ENCODE measurements at places on chromosomes 2 and 18.

DNA sequence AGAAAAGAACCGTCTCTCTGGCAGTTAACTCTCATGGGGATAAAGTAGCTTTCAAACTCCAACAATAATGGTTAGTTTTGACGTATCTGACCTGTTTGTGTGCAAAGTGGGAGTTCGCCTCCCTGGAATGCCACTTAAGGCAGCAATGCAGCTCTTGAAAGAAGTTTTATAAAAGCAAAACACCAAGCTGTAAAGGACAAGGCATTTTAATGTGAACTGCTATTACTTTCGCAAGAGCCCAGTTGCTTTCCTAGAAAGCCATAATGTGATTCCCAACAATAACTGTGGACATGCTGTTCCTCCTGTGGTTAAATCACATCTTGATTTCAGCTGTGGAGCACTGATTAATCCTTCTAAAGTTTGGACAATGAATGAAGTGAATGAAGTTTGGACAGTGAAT lies 303.7 kb downstream of the PTPRM start:
- no peak for DNase-seq

GRCh38 chr2:9844036-9844483 lies 786 bp downstream of the TAF1B start:
- no peak for DNase-seq

- peak; percentile 63 for DNase-seq
Measured at GRCh38 chr2:102065675-102066252, 74.0 kb downstream of the IL1R2 start.

- DNase-seq: no peak
Measured at GRCh38 chr2:100041946-100042345, 100.4 kb downstream of the AFF3 start.

GRCh38 chr18:49617865-49618264 lies 56.0 kb downstream of the LIPG start:
- DNase-seq: no peak

- DNase-seq: no peak
Measured at GRCh38 chr2:185531721-185532120, 206.9 kb upstream of the FSIP2 start.

- DNase-seq: no peak
Measured at GRCh38 chr2:111091811-111092211, 28.9 kb upstream of the BCL2L11 start.

GRCh38 chr2:223633656-223634055 lies 31.5 kb upstream of the SCG2 start:
- DNase-seq: no peak

DNA sequence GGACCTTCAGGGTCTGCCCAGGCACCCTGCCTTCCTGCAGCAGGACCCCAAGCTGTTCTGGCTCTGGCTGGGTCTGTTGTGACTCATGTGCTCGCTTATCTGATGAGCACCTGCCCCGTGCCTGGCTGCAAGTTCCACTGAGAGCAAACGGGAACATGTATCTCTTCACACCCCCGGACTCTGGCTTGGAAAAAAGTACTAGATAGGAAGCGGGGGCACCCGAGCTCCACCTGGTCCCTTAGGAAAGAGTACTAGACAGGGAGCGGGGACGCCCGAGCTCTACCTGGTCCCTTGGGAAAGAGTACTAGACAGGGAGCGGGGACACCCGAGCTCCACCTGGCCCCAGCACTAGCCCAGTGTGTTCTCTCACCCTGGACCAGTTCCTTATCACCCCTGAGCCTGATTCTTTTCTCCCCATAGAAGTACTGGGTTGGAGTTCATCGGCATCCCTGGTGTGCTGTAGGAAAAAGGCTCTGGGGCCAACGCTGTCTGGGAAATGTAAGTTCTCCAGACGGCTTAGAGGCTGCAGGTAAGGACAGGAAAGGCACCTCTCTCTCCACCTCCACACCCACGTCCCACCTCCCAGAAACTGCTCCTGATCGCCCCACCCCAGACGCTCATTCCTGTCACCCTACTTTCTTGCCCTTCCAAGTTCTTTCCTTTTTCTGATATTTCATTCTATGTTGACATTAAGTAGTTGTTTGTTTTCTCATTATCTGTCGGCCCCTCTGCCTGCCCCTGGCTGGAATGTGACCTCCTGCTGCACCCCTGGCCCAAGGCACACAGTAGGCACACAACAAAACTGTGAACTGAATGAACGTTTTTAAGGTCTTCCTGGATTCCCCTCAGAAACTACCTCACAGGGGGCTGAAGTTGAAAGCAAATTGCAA lies 40.2 kb downstream of the HDAC4 start:
- no peak for DNase-seq

GRCh38 chr2:77479395-77479794 lies 42.8 kb downstream of the LRRTM4 start:
- DNase-seq: no peak

DNA sequence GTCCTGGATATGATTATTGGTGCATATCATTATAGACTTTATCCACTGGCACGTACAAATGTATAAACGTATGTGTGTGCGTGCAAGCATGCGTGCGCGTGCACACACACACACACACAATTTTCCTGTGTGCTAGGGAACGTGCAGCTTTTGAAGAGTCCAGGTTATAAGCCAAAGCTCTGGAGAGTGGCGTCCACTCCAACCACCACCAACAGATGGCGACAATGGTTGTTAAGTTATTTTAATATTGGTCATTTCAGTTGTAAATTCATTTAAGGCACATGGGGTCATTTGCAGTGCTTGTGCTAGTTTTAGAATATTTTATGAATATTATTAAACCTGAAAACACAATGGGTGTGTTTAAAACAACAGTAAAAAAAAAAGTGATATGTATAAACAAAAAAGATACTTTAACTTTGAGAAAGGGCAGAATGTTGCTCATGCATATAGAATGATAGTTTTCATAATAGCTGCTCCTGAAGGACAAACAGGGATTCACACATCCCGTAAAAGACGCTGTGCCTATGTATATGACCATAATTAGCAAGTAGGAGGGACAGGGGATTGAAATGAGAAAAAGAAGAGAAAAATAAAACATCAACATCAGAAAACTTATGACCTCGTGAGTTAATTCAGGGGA lies 124.2 kb upstream of the ITGB6 start:
- peak; percentile 48 for DNase-seq

DNA sequence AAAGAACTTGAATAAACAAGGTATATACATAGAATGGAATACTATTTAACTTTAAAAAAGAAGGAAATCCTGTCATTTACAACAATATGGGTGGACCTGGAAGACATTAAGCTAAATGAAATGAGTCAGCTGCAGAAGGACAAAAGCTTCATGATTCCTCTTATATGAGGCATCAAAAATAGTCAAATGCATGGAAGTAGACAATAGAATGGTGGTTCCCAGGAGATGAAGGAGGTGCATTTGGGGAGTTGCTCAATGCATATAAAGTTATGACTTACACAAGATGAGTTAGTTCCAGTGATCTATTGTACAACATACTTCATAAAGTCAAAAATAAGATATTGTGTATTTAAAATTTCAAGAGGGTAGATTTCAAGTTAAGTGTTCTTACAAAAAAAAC lies 426.1 kb upstream of the UBE2E3 start:
- DNase-seq: no peak

GRCh38 chr2:74597410-74597809 lies 42.9 kb downstream of the DOK1 start:
- no peak for DNase-seq

- peak; percentile 53 for DNase-seq
Measured at GRCh38 chr18:2547477-2548087, 23.7 kb downstream of the METTL4 start.

DNA sequence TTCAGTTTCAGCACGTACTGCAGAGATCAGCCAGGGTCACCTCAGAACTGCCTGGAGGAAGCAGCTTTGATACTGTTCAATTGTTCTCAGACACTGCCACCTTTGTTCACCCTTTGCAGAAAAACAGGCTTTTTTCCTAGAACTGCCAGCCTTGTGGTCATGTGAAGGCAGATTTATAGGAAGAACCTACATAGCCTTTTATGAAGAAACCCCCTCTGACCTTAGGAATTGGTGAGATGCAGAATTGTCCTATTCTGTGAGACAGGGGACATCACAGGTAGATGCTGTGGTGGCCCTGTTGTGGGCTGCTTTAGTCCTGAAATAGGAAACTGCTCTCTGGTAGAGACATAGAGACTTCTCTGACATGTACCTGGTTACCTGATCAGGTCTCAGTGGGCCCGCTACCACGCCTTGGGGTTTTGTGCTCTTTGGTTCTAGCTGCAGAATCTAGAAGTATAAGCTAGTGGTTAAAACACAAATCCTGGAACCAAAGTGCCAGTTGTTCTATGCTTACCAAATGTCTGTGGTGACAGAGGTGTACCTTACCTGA lies 206.6 kb downstream of the AGPS start:
- DNase-seq: no peak

DNA sequence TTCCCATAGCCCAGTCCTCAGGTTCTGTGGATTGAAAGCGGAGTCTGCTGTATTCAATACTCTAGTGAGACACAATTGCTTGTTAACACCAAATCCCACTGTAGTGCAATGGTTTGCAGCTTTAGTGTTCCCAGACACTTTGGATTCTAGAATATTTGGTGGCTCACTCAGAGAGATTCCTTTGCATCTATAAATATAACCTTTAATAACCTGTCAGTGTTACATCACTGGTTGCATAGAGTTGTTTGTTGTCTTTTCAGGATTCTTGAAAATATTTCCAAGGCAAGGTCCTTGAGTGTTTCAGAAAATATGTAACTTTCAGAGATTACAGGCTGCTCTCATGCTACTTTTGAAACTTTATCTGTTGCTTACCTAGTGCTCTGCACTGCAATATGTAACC lies 157.5 kb downstream of the ZEB2 start:
- DNase-seq: no peak

DNA sequence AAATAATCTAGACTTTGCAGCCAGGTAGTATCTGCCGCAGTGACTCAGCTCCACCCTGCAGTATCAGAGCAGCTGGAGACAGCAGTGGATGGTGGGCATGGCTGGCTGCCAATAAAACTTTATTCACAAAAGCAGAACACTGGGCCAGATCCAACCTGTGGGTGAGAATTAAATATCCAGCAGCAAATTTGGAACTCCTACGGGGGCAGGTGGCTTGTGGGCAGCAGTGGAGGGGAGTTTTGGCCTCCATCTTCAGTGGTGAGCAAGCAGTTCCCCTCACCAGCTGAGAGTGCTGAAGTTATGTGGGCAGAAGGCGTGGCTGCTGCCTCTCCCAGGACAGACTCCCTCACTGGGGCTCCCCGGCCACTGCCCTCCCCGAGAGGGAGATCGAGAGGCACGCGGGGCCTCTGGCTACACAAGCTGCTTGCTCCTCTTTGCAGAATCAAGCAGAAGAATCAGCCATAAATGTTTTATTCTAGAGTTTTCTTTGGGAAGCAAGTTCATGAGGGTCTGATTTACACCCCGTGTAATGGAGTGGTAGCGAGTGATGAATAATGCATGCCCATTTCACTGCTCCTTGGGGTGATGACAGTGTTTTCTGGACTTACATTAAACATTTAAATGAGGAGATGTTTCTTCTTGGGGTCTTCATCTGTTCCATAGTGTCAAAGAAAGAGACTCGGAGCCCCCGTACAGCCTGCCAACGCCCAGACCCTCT lies 204.3 kb downstream of the SEPTIN10 start:
- DNase-seq: peak; percentile 52

GRCh38 chr18:36350839-36351469 lies 53.4 kb downstream of the FHOD3 start:
- no peak for DNase-seq

DNA sequence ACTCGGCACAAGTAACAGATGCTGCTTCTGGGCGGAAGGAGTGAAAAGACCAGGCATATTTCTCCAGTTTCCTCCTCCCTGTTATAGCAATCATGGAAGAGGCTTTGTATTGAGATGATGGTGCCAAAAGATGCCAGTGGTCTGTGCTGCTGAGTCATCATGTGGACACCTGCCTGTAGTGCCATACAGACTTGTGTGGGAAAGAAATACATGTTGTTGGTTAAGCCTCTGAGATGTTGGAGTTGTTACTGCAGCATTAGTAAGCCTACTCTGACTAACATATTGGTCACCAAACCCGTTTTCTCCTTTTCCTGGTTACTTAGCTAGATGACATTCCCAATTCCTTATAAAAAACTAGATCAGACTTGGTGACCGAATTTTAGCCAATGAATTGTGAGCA lies 356.9 kb downstream of the ZNF521 start:
- DNase-seq: peak; percentile 1

DNA sequence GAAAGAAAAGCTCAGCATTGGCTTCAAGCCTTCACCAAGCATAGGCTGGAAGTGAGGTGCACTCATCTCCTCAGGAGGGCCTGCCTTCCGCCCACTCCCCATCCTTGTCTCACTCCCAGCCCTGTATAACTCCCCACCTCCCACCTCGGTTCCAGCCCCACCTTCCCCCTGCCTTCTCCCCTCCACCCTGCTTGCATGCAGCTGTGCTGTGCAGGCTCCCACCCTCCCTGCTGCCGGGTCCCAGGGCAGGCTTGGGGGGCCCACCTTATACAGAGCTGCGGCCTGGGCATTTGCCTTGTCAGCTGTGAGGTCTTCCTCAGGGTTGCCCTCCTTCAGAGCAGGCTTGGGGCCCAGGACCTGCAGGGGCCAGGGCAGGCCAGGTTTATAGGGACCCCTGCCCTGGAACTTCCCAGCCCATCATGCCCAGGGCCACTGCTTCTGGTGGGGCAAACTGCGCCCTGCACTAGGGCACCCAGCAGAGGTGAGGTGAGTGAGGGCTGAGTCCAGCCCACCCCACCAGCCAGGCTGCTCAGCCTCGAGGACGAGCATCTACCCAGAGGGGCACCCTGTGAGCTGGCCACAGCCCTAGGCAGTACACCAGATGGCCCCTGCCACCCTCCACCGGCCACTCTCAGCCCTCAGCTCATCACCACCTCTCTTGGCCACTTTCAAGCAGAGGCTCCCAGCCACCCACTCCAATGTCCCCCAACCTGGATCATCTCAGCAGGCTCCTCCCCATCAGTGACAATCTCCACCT lies 11.6 kb downstream of the CAPG start:
- no peak for DNase-seq

GRCh38 chr2:163155279-163155883 lies 316.8 kb upstream of the KCNH7 start:
- DNase-seq: peak; percentile 43

DNA sequence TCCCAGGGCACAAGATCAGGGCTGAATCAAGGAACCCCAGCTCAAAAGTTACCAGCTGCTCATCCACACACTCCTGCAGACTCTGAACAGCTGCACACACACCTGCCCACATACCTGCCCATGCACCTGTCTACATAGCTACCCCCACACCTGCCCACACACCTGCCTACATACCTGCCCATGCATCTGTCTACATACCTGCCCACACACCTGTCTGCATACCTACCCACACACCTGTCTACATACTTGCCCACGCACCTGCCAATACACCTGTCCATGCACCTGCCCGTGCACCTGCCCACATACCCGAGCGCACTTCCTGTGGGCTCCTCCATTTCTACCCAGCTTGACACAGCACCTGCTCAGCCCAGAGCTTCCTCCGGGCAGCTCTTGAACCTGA lies 122.8 kb upstream of the AGAP1 start:
- peak; percentile 17 for DNase-seq

GRCh38 chr2:239897596-239898235 lies 127.4 kb downstream of the NDUFA10 start:
- DNase-seq: no peak

GRCh38 chr2:62181843-62182242 lies 14.1 kb upstream of the B3GNT2 start:
- no peak for DNase-seq

- DNase-seq: no peak
Measured at GRCh38 chr2:8565399-8566154, 116.3 kb upstream of the ID2 start.

- DNase-seq: no peak
Measured at GRCh38 chr2:186542002-186542401, 47.9 kb upstream of the ITGAV start.

- no peak for DNase-seq
Measured at GRCh38 chr2:45944074-45944473, 292.6 kb downstream of the PRKCE start.

GRCh38 chr18:49441338-49441938 lies 19.0 kb downstream of the DYM start:
- no peak for DNase-seq
